ENCODE measurements at places on chromosomes 11 and 22.

DNA sequence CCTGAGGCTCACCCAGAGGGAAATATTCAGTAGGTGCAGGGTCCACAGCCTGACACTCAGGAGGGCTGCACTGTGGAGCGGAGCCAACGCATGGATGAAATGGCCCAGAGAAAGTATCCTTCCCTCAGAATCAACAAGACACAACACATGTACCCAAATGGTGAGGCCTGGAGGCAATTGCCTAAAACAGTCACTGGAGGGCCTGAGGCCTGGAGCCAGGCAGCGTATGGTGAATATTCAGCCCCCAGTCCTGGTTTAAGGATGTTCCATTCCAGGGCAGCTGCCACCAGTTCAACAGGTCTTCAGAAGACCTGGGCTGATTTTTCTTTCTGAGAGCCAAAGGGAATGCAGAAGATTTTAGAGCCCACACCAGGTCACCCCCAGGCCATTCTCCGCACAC lies 264.8 kb downstream of the INSC start:
- no peak for DNase-seq

GRCh38 chr11:93515441-93516025 lies 27.7 kb downstream of the SMCO4 start:
- no peak for DNase-seq

- no peak for DNase-seq
Measured at GRCh38 chr22:46163557-46163888, 13.2 kb downstream of the PPARA start.

DNA sequence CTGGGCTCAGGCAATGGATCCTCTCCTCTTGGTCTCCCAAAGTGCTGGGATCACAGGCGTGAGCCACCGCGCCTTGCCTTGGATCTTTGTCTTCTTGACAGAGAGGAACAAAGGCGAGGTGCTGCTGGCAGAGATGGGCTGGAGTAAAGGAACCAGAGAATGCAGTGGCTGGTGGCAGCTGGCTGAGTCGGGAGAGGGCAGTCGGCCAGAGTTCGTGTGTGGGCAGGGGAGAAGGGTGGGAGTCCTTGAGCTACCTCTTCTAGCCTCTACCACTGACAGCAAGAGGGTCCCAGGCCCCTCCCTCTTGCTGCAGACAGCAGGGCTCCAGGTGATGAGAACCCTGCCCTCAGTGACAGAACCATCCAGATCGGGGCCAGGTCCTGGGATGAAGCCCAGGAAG lies 86.2 kb upstream of the LINC01488 start:
- no peak for DNase-seq

DNA sequence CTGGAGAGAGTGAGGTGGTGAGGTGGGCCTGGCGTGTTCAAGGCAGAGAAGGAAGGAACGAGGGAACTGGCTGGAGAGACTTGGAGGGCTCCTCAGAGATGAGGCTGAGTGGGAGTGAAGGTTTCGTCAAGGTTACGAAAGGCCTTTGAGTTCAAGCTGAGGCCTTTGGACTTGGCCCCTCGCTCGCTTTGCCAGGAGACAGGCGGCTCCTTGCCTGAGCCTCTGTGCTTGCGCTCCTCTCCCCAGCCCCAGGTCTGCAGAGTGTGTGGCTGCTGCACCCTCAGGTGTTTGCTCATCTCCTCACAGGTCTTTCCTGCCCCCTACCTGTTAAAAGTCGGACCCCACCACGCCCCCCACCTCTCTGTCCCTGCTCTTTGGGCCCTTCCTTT lies 91.6 kb downstream of the ATXN10 start:
- no peak for DNase-seq

GRCh38 chr22:42434748-42435425 lies 2.7 kb upstream of the NFAM1 start:
- no peak for DNase-seq

DNA sequence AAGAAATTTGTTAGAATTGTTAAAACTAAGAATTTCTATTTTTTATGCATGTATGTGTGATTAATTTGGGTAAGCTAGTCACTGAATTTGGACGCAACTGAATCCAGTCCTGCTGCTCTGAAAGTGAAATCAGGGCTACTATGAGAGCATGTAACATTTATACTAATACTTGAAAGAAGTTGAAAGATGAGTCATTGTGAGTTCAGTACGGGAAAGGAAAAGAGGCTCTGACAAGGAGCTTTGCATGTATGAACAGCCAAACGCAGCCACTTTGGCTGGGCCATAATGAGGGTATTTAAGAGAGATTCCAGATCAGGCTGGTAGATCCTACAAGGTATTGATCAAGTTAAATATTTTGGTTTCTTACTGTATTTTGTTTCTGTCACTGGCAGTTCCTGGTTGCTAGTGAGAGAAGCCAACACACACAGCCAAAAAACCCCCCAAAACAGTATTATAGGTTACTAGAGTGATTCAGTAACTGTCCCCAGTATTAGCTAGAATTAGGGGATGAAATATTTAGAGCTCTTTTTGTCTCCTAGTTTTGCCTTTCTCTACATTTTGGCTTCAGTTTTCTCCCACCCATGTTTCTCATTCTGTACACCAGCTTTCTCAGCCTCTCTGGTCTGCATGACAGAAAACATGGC lies 14.1 kb downstream of the AASDHPPT start:
- no peak for DNase-seq

DNA sequence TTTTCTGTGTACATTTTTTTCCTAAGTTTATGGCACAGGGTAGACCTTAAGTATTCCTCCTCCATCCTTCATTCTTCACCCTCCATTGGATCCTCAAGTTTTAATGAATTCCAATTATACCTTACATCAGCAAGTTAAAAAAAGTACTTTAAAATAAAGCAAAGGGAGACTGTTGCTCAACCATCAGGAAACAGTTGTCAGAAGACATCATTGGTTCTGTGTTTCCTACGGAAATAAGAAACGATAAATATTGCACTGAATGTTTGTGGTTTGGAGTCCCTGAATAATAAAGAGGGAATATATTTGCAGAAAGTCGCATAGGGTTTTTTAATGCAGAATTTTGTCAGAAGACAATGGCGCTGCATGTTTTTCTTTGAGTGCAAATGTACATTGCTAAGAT lies 28.1 kb upstream of the LDHA start:
- DNase-seq: peak; percentile 20

GRCh38 chr11:109236696-109237095 lies 185.3 kb upstream of the C11orf87 start:
- no peak for DNase-seq

GRCh38 chr11:72758304-72758689 lies 6.1 kb upstream of the ARAP1 start:
- no peak for DNase-seq

- DNase-seq: no peak
Measured at GRCh38 chr22:47231759-47232158, 469.3 kb downstream of the TBC1D22A start.

GRCh38 chr11:12239804-12240371 lies 129.5 kb downstream of the MICAL2 start:
- no peak for DNase-seq

DNA sequence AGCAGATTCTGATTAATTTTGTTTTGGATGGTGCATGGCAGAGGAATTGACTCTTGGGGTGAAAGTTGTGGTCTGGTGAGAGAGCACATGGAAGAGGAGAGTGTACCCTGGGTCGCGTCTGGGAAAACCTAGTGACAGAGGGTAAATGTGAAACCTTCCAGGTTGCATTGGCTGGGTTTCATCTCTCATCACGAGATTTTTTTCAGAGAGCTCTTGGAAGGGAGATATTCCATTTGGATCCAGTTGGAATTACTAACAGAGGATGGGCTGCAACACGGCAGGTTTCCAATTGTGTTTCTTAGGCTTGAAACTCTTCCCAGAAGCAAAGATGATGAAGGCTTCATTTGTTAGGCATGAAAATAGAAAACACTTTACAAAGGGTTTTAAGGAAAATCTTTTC lies 109.7 kb upstream of the MTMR2 start:
- no peak for DNase-seq

DNA sequence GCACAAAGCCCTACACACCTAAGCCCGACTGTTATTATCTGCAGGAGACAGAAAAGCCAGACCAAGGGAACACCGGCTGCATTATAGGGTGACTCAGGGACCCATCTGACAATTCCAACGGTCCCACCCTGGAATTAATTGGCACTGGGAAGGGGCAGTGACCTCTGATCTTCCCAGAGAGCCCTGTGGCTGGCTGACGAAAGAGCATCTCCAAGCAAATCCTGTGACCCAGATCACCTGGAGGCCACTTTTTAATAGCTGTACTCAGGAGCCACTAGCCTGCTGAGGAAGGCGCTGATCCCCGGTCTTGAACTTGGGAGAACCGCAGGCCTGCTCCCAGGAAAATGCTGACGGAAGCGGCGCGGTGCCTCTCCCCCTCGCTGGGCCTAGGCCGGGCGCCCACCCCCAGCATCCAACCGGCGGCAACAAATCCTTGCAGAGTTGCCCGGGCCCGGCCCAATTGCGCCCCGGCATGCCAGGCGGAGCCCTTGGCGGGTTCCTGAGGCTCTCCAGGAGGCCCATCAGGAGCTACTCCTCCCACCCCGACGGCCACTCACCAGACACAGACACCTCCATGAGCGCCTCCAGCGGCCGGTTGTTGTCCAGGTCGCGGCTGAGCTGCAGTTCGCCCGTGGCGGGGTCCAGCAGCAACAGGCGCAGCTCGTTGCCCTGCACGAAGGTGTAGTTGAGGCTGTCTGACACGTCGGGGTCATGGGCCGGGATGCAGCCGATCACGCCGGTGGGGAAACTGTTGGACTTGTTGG lies 4.2 kb downstream of the CELSR1 start:
- no peak for DNase-seq

DNA sequence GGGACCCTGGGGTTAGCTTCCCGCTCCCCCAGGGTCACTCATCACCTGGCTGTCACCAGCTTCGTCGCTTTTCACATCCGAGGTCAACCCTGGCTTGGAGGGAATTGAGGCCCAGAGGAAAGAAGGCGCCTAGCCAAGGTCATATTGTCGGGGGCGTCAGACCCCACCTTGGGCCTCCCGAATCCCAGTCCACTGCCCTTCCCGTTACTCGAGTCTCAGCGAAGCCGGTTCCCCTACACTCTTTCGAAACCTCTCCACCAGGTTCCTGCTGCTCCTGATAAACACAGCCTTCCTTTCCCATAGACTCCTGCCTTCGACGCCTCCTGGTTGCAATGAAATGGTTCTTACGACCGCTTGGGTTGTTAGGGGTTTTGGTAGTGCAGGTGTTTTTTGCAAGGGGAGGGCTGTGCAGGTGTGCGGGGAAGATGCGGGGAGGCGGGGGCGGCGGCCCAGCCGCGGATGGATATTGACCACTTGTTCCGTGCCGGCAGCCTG lies 642 bp downstream of the NAA40 start:
- DNase-seq: no peak
